AG08395 (cell line): ENCODE measurements at places on chromosomes 3 and 15.

DNA sequence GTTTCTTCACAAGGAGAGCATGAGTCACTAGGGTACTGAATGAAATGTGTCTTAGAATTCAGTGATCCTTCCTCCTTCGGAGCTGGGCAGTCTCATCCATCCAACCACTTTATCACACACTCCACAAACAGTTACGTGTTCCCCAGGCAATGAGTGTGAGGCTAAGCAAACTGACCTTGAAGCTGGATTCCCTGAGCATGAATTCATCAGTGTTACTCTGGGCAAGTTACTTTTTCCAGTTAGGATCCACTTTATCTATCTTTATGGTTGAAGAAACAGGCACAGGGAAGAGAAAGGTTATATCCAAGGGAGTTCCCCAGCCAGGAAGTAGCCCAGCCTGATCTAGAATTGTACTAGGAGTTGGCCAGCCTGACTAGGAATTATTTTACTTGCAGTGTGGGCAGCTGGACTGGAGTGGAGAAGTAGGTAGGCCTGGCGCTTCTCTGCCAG, 17.1 kb upstream of the GCNT3 start:
- DNase-seq = peak; percentile 33

- no peak for DNase-seq
Measured at GRCh38 chr3:196927571-196928453, 14.5 kb downstream of the NCBP2 start.

GRCh38 chr15:76973362-76973743, 21.6 kb upstream of the PSTPIP1 start:
- peak; percentile 43 for DNase-seq

DNA sequence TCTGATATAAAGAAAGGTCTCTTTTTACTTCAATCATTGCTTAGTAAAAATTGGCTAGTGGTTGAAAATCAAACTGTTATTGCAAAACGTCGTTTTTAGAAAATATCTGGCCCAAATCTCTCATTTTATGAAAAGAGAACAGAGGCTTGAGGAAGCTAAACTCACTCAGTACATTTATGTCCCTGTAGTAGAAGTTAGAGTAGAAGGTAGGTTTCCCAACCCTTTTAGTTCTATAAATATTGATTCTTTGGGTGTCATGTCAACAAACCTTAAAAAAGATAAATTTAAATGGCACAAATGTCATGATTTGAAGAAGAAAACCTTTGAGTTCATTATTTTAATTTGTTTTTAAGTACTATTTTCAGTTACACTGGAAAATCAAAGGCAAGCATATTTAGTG, 722.3 kb upstream of the NECTIN3 start:
- no peak for DNase-seq

GRCh38 chr3:139109271-139109670, 64.6 kb upstream of the PRR23C start:
- DNase-seq = no peak
